T-helper 22 cell (primary cell): ENCODE measurements at places on chromosomes 1 and 21.
A peak's percentile ranks its signal among the peaks of the same experiment; 100 is the strongest.

- DNase-seq = no peak
Measured at GRCh38 chr1:162131400-162132321, 62.2 kb downstream of the NOS1AP start.

DNA sequence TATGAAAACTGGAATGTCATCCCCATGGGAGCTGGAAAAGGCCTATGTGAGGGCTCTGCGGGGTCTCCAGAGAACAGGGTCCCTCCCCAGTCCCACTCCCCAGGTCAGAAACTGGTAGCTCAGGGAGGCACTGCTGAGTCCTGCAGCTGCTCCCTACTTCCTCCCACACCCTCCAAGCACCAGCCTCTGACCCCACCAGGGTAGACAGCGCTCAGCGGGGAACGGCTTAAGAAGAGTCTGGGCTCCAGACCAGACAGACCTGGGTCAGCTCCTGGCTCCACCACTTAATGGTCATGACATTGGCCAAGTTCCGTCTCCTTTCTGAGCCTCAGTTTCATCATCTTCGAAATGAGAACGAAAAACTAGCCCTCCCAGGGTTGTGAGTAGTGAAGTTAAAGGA lies 7.2 kb downstream of the LRP8 start:
- no peak for DNase-seq

GRCh38 chr1:4612991-4613390 lies 41.4 kb upstream of the AJAP1 start:
- DNase-seq = no peak

- DNase-seq = no peak
Measured at GRCh38 chr21:26842300-26842699, 2.9 kb downstream of the ADAMTS1 start.

- DNase-seq = no peak
Measured at GRCh38 chr1:178964469-178965330, 61.0 kb upstream of the FAM20B start.

DNA sequence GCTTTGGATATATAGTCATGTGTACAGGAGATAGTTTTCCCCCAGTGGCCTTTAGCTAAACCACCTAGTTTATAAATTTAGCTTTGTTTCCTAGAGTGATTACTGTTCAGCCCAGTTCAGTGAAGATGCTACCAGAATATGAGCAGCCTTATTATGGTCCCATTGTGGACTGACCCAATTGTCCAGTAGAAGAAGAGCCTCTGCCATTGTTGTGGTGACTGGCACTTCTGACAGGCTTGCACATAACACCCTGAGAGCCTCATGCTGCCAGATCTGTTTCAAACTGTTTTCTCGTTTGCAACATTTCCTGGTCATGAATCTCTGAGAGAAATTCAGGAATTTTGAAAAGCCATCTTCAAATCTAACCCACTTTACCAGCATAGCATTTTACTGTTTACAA lies 20.6 kb downstream of the KPNA6 start:
- no peak for DNase-seq

DNA sequence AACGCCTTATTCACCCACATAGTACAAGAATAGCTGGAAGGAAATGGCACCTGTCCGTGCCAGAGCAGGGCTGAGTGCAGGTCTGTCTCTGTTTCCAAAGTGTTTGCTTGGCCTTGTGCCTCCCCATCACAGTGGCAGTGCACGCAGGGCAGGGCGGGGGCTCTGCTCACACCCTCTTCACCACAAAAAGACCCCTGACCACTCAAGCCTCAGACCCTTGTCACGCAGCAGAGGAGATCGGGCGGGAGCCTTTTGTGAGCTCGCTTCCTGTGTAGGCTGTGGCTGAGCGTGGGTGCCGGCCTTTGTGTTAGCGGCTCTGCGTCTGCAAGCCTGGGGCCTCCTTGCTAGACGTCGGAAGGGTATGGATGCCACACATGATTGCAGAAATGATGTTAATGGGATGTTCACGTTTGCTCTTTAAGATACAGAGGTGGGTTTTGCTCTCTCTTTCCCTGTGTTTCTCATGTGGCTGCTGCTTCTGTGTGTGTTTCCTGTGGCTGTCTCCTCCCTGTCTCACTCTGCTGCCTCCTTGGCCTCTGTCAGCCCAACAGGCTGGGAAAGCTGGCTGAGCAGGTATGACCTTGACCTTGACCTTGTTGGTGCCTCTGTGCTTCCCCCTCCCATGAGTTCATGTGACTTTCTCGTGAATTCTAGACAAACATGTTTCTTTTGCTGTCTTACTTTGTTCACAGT lies 45.4 kb downstream of the S100B start:
- DNase-seq = peak; percentile 17

- no peak for DNase-seq
Measured at GRCh38 chr21:25640943-25641292, 1.9 kb downstream of the JAM2 start.

DNA sequence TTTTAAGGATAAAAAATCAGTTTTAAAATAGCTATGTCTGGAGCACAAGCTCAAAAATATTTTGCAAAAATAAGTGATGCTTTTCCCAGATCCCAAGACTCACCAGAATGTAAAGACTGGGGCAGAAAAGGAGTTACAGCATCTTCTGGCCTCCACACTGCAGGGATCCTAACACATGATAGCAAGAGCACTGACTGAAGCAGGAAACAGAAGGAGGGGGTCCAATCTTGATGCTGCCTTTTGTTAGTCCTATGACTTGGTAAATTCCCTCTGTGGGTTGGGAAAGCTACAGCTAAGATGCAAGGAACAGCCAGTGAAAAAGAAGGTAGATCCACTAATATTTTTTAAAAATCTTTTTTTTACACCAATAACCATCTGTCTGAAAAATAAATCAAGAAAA lies 54.2 kb upstream of the TNR start:
- DNase-seq = no peak

DNA sequence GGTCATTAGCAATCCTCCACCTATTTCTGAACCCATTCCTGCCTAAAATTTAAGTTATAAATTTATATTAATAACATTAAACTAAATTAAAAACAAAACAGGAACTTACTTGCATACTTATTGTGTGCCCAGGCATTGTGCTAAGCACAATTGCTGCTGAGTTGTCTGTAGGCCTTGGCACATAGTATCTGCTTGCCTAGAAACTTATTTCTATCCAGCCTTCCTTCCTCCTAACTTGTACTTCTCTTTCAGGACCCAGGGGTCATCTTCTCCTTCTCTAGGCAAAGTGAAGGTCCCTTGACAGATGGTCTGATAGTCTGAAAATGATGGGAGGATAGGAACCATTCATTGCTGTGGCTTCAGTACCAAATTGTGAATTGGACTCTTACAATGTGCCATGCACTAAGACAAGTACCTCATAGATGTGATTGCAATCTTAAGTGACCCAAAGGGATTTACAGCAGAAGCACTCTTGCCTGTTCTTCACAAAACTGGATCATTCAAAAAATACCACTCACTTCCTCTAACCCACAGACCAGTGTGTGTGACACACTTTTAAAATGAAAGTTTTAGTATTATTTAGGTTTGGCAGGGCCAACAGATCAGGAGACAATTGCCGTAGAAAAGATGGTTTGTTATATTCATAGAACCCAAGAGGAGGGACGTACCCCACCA lies 10.3 kb upstream of the CD101 start:
- no peak for DNase-seq

DNA sequence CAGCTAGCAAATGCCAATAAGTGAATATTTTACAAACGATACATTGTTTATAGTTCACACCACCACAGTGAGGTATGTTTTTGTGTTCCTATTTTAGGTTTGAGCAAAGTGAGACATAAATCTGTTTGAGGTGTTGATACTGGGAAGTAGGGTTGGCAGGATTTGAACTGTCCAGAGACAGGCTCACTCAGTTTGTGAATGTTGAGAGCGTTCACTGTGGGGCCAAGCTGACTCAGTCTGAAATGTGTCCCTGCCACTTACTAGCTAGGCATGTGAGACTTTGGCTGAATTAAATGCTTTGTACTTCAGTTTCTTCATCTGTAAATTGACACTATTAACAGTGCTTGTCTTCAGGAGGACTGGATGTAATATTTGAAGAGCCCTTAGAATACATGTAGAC lies 35.1 kb downstream of the DIRAS3 start:
- DNase-seq = no peak

GRCh38 chr1:183804387-183804786 lies 533 bp upstream of the RGL1 start:
- DNase-seq = no peak

GRCh38 chr1:108880850-108881249 lies 4.1 kb downstream of the GPSM2 start:
- DNase-seq = no peak

GRCh38 chr1:184672013-184672726 lies 82.5 kb downstream of the EDEM3 start:
- no peak for DNase-seq

DNA sequence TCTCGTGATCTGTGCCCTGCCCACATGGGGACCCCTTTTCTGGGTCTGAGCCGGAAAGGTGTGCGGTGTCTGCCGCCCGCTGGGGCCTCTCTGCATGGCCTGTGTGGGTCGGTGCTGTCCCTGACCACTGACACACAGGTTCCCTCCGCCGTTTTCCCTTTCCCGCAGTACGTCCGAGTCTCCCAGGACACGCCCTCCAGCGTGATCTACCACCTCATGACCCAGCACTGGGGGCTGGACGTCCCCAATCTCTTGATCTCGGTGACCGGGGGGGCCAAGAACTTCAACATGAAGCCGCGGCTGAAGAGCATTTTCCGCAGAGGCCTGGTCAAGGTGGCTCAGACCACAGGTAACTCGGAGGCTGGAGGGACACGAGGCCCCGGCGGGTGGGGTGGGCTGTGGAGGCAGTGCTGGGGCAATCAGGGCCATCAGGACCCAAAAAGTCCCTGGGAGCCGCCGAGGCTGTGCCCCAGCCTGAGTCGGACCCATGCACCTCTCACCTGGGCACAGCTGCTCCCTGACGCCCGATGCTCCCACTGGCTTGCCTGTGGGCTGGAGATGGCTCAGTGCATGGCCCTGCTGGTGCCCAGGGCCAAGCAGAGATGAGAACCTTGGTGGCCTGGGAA lies 13.3 kb downstream of the TRPM2 start:
- no peak for DNase-seq

DNA sequence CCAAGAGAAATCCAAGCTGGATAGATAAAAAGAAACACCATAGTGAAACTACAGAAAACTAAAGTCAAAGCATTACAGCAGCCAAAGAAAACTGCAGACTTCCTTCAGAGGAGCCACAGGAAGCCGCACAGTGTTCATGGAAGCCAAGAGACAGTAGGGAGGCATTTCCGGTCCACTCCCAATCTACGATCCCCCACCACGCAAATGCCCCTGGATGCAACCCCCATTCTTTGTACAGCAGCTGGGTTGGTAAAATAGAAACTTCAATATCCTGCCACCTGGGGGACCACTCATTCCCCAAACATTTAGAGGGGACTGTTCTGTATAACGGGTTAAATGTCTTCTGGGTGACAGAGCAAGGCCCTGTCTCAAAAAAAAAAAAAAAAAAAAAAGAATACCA lies 43.9 kb upstream of the TSPEAR start:
- no peak for DNase-seq

GRCh38 chr1:169108223-169108622 lies 1.7 kb downstream of the ATP1B1 start:
- no peak for DNase-seq

GRCh38 chr1:77824694-77825093 lies 45.2 kb downstream of the MIGA1 start:
- no peak for DNase-seq

DNA sequence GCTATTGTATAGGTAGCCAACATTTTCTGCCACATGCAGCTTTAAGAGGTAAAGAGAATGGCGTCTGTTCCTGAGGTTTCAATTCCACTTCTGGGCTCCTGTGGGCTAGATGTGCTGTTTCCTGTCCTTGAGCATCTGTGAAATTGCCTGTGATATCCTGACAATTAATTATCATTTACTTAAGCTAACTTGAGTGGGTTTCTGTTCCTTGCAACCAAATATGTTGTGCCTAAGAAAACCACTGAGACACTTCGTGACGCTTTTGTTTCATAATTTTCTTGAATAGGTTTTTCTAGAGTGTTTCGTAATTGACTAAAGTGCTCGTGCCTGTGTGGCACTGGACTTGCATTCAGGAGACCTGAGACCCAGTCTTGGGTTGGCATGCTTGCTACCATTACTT lies 127.3 kb upstream of the POU3F1 start:
- DNase-seq = no peak

- no peak for DNase-seq
Measured at GRCh38 chr1:44296086-44296485, 59.0 kb downstream of the ERI3 start.

DNA sequence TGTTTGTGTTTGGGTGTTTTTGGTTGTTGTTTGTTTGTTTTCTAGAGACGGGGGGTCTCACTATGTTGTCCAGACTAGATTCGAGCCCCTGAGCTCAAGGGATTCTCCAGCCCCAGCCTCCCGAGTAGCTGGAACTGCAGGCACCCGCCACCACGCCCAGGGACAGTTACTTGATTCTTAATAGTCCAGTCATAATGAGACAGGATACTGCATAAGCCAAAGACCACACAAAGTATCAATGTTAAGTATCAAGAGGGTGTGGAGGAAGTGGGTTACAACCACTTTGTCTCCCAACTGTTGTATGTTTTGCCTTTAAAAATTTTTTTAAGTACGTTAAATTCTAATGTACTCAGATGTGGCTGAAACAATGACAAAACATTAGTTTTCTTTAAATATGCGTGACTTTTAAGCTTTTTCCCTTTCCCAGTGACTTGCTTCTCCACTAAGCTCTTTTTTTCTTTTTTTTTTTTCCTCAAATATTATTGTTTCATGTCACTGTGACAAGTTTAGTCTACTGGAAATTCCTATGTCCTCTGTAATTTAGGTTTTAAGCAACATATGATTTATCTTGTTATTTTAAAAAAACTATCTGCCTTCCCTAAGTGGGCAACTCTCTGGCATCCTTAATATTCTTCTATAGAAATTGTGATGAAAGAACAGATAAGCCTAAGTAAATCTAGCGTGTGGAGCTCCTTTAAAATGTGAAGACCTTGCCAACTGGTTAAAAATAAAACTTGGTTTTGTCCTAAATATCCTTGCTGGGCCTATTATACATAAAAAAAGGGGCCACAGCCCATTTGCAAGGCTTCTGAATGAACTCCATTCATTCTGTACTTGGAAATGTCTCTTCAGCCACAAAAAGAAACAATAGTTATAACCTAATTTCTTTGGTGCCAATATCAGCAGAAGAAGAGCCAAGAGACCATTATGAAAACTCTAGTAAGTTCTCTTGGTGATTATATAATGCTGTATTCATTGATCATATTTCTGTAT lies 56.2 kb upstream of the DPH5 start:
- no peak for DNase-seq

GRCh38 chr21:38377165-38378088 lies 120.6 kb downstream of the KCNJ15 start:
- no peak for DNase-seq

DNA sequence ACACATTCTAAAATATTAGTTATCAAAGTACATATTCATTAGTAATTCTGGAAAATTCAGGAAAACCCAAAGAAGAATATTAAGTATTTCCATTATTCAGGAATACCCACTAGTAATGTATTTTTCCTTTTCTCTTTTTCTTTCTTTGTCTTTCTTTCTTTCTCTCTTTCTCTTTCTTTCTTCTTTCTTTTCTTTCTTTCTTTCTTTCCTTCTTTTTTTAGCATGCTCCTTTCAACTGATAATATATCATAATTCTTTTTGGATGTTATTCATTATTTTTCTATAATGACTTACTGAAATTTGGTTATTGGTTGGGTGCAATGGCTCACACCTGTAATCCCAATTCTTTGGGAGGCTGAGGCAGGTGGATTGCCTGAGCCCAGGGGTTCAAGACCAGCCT lies 175.6 kb upstream of the RAB4A start:
- DNase-seq = no peak

- no peak for DNase-seq
Measured at GRCh38 chr1:200737647-200738291, 924 bp upstream of the CAMSAP2 start.
